AG20443 (cell line): ENCODE measurements at places on chromosomes 3 and 15.

DNA sequence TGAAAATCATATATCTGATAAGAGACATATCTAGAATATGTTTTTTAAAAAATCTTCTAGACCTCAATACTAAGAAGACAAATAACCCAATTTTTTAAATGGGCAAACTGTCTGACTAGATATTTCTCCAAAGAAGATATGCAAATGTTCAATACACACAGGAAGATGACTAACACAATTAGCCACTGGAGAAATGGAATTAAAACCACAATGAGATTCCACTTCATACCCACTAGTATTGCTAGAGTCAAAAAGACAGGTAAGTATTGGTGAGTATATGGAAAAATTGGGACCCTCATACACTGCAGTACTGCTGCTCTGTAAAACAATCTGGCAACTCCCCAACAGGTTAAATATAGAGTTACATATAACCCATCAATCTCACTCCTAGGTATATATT lies 33.1 kb upstream of the TOPAZ1 start:
- no peak for DNase-seq

GRCh38 chr3:172323894-172324610 lies 124.2 kb downstream of the GHSR start:
- peak; percentile 47 for DNase-seq

DNA sequence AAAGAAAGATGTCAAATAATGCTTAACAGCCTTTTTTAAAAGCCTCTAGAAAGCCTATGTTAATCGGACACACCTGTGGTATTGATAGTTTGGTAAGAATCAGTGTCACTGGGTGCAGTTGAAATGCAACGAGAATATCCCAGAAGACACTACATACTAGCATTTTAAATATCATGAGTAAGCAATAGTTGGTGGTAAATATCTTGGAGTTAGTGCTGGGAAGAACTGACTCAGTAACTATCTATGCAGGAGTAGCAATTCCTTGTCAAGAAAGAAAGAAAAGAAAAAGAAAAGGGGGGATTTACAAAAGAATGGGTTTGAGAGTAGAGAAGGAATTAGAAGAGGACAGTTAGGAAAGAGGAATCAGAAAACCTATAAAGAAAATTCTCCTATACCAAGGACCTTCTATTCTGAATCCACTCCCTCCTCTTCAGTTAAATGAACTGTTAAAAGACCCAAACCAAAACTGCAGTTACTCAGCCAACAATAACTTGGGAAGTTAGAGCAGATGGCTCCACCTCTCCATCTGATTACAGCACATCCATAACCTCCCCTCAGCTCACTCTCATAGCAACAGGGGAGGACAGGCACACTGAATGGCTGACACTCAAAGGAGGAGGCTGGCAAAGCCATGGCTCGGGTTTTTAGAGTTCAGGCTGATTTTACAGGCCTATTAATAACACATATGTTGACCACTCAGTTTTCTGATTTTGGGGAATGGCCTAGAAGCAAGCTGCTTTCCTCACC lies 207.6 kb upstream of the MDFIC2 start:
- no peak for DNase-seq

DNA sequence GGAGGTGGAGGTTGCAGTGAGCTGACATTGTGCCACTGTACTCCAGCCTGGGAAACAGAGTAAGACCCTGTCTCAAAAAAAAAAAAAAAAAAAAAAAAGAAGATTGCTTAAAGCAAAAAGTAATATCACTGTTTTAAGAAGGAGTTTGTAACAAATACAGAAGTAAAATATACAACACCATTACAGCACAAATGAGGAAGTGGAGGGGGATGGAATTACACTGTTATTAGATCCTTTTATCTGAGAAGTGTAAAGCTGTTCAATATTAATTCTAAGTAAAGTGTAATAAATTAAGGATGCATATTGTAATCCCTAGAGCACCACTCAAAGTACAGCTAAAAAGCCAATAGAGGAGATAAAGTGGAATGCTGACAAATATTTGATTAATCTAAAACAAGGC lies 47.0 kb upstream of the SNRPA1 start:
- DNase-seq, result no peak

DNA sequence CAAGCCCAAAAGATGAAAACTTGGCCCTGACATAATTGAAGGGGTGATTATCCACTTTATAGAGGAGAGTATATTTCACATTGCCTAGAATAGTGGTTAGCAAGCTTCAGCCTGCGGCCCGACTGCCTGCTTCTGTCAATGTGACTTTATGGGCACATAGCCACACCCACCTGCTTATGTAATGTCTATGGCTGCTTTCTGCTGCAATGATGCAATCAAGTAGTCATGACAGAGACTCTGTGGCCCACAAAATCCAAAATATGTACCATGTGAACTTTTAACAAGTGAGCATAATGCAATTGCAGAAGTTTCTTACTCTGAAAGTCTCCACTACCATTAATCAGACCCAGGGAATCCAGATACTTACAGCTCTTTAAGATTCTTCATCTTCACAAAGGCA lies 103.1 kb downstream of the LRIG1 start:
- peak; percentile 46 for DNase-seq

DNA sequence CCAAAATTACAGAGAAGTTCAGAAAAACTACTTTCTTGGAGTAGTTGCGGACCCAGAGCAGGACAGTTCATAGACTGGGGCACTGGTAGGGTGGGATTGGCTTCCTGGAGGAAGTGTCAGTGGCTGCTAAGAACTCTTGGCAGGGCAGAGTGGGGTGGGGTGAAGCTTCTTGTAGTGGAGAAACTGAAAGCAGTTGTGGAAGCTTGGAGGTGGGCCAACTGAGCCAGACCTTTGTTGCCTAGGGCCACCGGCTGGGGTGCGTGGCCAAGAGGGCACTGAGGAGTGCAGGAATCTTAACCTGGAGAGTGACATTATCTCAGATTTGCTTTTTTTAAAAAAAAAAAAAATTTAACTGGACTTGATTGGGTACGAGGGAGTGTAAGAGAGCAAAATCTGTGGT lies 3.1 kb downstream of the KAT2B start:
- peak; percentile 57 for DNase-seq

GRCh38 chr15:45165536-45165935 lies 22.2 kb downstream of the SHF start:
- no peak for DNase-seq

GRCh38 chr3:65639444-65639843 lies 399.3 kb downstream of the MAGI1 start:
- no peak for DNase-seq

- peak; percentile 80 for DNase-seq
Observed at GRCh38 chr3:126959921-126960603, 22.9 kb upstream of the PLXNA1 start.

DNA sequence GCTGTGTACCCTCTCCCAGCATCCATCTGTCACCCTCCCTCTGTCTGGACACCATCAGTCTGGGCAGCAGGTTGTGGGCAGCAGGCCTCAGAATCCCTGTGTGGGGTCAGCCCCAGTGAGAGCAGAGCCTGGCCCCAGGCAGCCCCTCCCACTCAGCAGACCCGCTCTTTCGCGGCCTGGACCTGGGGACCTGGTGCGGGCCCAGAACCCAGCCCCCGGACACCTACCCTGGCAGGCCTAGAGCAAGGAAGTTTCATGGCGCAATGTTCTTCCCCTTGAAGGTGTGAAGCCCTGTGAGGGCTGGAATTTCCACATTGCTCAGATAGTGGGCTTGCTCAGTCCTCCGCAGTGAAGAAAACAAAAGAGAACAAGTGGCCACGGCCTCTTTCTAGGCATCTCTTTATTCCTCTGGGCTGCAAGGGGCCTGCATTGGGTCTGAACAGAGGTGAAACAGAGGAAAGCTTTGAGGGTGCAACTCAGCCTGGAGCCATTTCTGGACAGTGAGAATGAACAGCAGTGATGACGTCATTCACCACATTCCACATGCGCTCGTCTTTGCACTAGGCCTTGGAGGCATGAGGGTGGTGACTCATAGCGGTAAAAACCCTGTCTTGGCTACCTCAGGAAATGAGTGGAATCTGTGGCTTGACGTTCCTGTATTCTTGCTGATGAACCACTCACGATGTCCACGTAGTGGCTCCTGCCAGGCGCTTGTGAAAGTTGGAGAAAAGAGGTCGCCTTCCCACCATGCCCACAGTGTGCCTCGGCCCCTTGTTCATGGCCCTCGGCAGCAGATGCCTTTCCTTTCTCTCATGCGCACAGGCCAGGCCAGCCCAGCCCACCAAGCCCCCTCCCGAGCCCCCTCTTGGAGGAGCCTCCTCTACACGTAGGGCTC lies 66.1 kb downstream of the SLC30A4 start:
- peak; percentile 95 for DNase-seq

- DNase-seq, result no peak
Observed at GRCh38 chr3:170428095-170428494, 9.4 kb downstream of the CLDN11 start.

- no peak for DNase-seq
Observed at GRCh38 chr3:153144779-153145178, 17.2 kb upstream of the RAP2B start.
